ENCODE measurements at places on chromosomes 1 and 21. TPM values are rescaled to one million over a fixed set of nuclear protein-coding genes. Genes with fewer than 3 reads are reported as not detected.

MPL gene
- not detected for total RNA-seq

WNT3A gene
- total RNA-seq, result not detected

ATP1A1 gene
- 116 TPM for total RNA-seq

TNFRSF4 gene
- not detected for total RNA-seq

ACTN2 gene
- total RNA-seq, result under 0.01 TPM

Data from IMR-90 (cell line).